NCI-H1092 treated with DMSO at 0.1 percent for 48 hours (cell line): ENCODE measurements at places on chromosomes 6 and 20.

DNA sequence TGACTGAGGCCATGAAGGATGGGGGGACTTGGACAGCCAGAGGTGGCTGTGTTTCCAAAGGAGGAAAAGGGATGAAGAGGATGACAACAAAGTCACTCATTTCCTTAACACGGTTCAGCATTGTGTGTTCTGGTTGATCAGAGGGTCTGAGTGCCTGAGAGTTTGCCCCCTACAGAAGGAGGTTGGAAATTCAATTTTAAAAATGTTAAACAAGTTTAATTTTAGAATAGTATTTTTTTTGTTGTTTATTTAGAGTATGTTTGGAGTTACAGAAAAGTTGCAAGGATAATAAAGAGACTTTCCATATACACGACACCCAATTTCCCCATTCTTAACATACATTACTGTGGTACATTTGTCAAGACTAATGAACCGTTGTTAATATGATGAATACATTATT is 10.3 kb upstream of the VAPB start:
- DNase-seq, result no peak

DNA sequence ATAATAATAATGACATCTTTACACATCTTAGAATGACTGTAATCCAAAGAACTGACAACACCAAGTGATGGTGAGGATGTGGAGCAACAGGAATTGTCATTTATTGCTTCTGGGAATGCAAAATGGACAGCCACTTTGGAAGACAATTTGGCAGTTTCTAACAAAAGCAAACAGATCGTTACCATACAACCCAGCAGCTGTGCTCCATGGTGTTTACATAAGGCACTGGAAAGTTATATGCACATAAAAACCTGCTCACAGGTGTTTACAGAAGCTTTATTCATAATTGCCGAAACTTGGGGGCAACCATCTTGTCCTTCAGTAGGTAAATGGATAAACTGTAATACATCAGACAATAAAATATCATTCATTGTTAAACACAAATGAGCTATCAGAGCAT is 18.3 kb upstream of the ASF1A start:
- peak; percentile 58 for DNase-seq

DNA sequence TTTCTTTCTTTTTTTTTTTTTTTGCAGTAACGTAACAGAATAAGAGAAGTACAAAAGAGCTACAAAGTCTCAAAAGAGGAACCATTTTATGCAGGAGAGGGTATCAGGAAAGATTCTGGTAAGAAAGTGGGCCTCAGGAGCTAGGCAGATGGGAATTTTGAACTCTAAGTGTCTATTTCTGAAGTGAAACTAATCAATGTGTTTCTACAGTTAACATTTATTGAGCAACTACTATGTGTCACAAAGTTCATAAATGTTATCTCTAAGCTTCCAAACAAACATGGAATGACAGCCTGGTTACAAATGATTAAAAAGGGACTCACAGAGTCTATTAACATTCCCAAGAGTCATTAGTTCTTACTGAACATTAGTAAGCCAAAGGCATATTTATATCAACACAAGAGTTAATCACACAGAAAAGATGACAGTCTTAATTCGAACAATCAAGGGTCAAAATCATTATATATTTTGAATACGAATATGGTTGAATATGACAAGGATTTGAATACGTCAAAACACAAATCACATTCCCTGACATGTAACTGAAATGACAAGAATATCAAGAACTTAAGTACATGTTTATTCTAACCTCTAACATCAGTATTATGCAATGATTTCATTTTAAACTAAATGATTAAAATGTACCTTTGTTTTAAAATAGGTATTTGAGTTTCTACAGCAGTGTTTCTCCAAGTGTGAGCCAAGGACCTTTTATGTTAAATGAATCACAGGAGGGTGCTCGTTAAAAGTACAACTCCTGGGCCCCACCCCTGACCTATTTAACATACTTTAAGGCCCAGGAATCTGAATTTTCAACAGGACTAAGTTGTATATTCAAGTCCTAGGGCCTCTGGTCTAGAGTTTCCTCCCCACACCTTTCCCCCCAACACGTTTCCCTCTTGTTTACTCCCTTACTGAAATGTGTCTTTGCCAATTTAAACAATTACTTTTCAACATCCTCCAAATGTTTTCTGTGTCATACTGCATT is 89.7 kb downstream of the ATXN1 start:
- no peak for DNase-seq

DNA sequence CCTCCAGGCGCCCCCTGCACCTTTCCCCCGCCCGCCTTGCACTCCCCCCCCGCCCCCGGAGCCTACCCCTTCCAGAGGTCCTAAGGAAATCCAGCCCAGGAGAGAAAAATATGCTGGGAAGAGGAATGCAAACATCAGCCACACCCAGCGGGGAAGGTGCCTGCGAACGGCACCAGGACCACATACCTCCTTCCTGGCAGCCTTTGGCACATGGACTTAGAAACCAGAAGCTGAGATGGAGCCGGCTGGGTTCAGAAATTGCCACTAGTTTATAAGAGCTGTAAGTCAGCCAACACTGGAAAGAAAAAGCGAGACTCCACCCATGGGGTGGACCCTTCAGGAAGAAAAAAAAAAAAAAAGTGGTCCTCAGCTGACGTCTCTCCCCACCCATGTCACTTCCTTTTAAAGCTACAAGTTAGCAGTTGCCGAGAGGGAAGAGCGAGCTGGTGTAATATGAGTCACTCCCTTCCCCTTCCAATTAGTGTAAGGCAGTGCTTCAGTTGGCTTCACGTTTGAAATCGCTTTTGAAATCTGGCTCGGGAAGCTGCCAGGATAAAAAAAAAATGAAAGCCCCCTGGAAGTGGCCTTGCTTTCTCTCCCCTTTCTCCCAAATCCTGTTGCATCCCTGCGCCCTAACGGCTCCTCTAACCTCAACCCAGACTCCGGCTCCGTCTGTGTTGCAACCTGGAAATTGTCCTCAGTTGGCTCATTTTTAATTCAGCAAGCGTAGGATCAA is at the start of gene AGPAT4:
Gene AGPAT4, minus strand, starts transcription at position 310 of the 736 bp plus-strand sequence. CDS start 41,848 bp downstream, outside the sequence.
- DNase-seq, result peak; percentile 99

- DNase-seq, result no peak
Measured at GRCh38 chr6:168584249-168584648, 143.3 kb downstream of the SMOC2 start.
